CD4-positive, CD25-positive, alpha-beta regulatory T cell (primary cell): ENCODE measurements at places on chromosomes 12 and 14. TPM values are rescaled to one million over a fixed set of nuclear protein-coding genes. Genes with fewer than 3 reads are reported as not detected.

ZNF268 gene
- 18.4 TPM for polyA plus RNA-seq

DPY19L2 gene
- polyA plus RNA-seq, result 1.2 TPM

CLEC6A gene
- not detected for polyA plus RNA-seq

PLCZ1 gene
- not detected for polyA plus RNA-seq

CABP1 gene
- polyA plus RNA-seq, result not detected

FAIM2 gene
- polyA plus RNA-seq, result 3.1 TPM

STON2 gene
- polyA plus RNA-seq, result not detected

LPAR5 gene
- polyA plus RNA-seq, result 6.6 TPM

DNA sequence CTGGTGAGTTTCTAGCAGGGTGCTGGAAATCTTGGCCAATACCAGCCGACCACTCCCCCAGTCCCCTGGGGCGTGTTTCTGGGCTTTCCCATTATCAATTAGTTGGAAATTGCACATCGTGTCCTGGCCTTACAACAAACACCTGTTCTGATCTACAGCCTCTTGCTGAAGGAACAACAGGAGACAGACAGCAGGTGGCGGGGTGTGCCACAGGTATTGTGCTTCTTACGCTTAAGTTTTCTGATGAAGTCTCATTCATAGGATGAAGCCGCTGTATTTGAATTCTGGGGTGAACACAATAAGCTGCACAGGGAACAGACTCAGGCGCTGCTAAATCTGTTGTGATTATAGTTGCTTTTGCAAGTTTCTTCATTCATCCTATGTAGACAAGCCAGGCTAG is 703 bp downstream of the HIGD1C start:
- H3K27ac ChIP-seq, result no peak overlapping the region
- H3K27me3 ChIP-seq, result no peaks in the 10 kb centered on the region

- no peak for DNase-seq
- H3K36me3 ChIP-seq, result peaks cover 9% of the 10 kb centered on the region
- H3K27me3 ChIP-seq, result no peaks in the 10 kb centered on the region
Measured at GRCh38 chr14:69695322-69696203, 71.4 kb upstream of the SRSF5 start.

DNA sequence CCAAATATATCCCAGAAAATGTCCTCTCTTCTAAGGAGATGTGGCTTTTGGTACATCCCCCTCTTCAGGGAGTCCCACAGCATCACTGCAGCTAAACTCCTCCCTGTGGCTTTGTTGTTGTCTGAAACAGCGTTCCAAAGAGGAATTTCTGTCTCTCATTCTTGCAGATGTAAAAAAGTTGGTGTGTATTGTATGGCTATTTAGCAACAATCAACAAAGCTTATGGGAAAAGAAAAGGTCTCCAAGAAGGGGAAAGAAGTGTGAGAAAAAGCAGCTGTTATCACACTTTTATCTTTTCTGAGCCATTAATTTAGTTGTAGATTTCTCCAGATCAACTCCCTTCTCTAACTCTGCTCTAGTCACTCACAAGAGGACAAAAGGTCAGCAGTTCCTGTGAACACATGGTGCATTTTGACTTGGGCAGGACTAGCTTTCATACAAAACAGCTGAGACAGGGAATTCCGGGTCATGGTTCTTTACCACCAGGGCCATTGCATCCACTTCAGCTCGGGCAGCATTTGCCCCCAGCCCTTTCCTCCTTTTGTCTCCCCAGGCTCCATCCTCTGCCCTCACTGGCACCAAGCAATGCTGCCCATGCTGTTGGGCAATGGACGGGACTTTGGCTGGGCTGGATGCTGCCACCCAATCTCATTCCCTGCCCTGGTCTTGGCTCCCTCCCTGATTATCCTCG is 184.7 kb downstream of the TMX1 start:
- H3K27me3 ChIP-seq, result peaks cover under 1% of the 10 kb centered on the region
- no peaks in the 10 kb centered on the region for H3K4me1 ChIP-seq
- no peak overlapping the region for H3K27ac ChIP-seq
- DNase-seq, result no peak

DNA sequence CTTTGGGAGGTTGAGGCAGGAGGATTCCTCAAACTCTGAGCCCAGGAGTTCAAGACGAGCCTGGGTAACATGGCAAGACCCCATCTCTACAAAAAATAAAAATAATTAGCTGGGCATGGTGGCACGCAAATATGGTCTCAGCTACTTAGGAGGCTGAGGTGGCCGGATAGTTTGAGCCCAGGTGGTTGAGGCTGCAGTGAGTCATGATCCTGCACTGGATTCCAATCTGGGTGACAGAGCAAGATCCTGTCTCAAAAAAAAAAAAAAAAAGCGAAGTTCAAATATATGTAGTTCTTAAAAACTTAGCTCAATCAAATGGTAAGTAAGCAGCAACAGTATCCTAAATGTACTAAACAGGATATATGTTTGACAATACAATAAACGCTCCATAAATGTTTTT is 85.5 kb upstream of the SSTR1 start:
- H3K36me3 ChIP-seq, result no peaks in the 10 kb centered on the region
- H3K27ac ChIP-seq, result no peak overlapping the region
- H3K4me1 ChIP-seq, result peaks cover 4% of the 10 kb centered on the region
- no peak overlapping the region for H3K4me3 ChIP-seq

GRCh38 chr14:100409651-100410050 is 86.5 kb downstream of the SLC25A47 start:
- DNase-seq, result no peak
- H3K27ac ChIP-seq, result no peak overlapping the region
- H3K4me3 ChIP-seq, result no peak overlapping the region
- no peaks in the 10 kb centered on the region for H3K27me3 ChIP-seq
- no peaks in the 10 kb centered on the region for H3K36me3 ChIP-seq

DNA sequence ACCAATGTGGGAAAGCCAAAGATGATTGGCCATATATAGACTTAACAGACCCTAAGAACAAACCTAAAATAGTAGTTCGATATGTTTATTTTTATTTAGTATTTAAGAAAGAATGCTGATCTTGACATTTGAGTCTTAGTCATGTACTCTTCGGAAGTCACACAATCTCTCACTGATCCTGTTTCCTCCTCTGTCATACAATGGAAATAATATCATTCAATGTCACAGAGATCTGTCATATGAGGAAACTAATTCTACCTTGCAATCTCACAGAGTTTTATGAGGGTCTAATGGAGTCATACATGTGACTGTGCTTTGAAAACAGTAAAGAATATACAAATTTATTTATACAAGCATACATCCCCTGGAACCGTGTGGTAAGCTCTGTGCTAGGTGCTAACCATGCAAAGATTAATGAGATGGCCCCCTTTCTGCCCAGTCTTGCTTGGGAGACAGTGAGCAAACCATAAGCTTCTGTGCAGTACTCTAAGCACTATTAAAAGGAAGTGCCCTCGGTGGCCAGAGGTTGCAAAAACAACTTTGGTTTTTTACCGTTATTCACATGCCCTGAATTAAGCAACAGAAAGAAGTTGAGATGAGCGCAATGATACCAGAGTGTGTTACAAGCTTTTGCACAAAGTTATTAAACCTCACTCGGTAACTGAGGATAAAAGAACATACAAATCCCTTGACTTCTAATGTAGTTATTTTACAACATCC is 1.7 kb upstream of the LIN7A start:
- no peak overlapping the region for H3K4me3 ChIP-seq
- no peak overlapping the region for H3K27ac ChIP-seq
- H3K36me3 ChIP-seq, result no peaks in the 10 kb centered on the region
- no peaks in the 10 kb centered on the region for H3K4me1 ChIP-seq
- peaks cover 9% of the 10 kb centered on the region for H3K27me3 ChIP-seq
- DNase-seq, result no peak

GRCh38 chr12:83763425-83763824 is 1076.7 kb downstream of the TMTC2 start:
- H3K27me3 ChIP-seq, result no peaks in the 10 kb centered on the region
- no peak overlapping the region for H3K27ac ChIP-seq
- H3K36me3 ChIP-seq, result no peaks in the 10 kb centered on the region

- H3K27me3 ChIP-seq, result peaks cover 9% of the 10 kb centered on the region
- no peak overlapping the region for H3K27ac ChIP-seq
- no peak for DNase-seq
- H3K4me3 ChIP-seq, result no peak overlapping the region
Measured at GRCh38 chr14:56555921-56556570, 23.6 kb upstream of the TMEM260 start.
